Activated CD8-positive, alpha-beta memory T cell treated with anti-CD3 and anti-CD28 coated beads, Interleukin-2, amount 50 U/mL, for 4 hours (primary cell): ENCODE measurements at places on chromosomes 13 and 19.

DNA sequence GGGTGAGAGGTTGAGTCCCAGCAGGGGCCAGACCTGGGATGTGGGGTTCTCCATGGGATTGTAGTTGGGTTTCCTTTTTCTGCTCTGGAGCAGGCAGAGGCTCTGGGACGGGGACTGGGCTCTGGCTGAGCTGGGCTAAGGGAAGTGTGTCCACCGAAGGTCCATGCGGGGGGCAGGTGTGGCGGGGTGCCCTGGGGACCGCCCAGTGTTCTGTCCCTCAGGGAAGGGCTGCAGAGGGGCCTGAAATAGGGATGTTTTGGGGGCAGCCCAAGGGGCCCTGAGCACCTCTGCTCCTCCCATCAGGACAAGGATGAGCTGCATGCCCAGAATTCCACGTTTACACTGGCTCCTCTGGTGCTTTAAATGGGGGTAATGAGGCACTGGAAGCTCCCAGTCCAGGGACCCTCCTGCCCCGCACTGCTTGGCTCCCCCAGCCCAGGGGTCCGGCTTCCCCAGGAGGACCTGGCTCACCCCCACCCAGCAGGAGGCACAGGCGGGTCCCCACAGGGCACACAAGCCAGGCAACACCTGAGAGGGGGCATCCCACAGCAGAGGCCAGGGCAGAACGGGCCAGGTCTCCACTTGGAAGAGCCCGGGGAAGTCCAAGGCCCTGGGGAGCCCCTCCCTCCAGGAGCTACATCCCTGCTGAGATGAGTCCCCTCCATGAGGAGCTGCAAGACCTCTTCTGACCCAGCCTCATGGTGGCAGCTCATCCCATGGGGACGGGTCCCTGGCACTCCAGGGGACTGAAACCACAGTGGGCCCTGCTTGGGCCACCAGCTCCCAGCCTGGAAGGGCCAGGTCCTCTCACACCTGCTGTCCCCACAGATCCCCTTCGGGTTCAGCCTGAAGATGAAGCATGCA is 14.7 kb upstream of the ZNF14 start:
- no peak for DNase-seq

DNA sequence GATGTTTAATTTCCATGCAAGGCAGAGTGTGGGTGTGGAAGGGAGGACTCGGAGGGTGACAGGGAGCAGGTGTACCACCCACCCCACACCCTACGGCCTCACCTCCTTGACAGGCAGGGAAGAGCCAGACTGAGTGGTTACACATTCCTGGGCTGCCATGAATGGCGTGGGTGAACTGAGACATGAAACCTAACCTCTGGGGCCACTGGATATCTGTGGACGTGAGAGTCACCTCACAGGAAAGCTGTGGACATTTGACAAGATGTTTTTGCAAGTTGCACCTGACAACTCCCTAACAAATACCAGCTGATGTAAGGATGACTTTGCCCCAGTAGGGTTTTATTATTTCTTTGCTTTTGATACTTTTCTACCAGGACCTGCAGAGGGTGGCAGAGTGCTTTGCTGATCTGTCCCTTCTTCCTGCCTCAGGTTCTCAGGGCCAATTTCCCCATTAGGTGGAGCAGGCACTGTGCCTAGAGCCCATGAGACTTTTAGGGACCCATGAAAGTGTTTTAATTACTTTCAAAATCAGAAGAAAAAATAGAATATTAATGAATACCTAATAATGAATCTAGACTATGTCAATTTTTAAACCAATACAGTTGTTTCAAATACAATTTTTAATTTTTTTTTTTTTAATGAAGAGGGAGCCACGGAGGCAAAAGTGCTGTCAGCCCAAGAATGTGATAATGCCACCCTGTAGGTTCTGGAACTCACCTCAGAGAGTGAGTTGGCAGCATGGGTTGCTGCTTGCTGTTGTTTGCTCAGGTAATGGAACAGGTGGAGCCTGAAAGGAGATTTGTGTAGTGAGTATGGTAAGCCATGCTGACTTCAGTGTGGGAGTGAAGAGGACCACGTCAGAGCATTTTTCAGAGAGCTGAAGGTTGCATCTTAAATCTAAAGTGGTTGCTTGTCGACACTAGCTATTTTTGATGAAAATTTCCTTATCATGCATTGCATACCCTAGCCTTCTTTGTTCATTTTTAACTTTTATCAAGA is 58.0 kb upstream of the CYSLTR2 start:
- peak; percentile 42 for DNase-seq

- DNase-seq: peak; percentile 32
These were observed 3.3 kb upstream of the PEX11G start for GRCh38 chr19:7492142-7492541.

GRCh38 chr13:43985422-43986072 is 105.8 kb downstream of the LACC1 start:
- no peak for DNase-seq

DNA sequence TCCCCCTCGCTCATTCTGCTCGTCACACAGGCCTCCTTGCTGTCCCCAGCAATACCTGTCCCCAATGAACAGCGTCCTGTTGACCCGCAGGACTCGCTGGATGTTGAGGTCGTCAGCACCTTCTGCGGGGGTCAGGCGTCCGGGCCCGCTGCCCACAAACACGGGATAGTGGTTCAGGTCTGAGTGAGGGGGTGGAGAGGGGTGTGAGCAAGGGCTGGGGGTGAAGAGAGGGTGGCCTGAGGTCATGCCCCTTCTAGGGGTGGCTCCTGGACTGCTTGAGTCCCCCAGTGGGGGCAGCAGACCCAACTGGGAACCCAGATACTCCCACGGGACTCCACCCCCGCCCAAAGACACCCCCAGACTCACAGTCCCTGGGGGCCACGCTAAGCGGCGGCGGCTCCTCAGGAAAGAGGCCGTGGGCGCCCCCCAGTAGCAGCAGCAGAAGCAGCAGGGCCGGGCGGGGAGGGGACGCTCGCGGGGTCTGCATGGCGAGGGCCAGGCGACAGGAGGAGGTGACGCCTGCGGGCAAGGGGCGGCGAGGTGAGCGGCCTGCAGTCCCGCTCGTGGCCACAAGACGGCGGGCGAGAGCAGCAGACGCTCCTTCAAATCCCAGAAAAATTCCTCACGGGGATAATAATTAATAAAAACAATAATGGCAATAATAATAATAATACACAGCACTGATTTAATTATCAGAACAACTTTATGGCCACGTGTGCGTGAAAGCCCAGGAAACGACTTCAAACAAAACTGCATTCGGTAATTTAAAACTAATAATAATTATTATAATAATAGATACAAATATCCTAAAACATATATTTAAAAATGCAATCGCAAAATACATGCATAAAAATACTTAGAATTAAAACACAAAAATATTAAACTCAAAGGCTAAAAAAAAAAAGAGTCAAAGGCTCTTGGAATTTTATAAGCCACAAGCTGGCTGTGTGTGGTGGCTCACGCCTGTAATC is 1.2 kb downstream of the SEMA6B start:
- peak; percentile 35 for DNase-seq

DNA sequence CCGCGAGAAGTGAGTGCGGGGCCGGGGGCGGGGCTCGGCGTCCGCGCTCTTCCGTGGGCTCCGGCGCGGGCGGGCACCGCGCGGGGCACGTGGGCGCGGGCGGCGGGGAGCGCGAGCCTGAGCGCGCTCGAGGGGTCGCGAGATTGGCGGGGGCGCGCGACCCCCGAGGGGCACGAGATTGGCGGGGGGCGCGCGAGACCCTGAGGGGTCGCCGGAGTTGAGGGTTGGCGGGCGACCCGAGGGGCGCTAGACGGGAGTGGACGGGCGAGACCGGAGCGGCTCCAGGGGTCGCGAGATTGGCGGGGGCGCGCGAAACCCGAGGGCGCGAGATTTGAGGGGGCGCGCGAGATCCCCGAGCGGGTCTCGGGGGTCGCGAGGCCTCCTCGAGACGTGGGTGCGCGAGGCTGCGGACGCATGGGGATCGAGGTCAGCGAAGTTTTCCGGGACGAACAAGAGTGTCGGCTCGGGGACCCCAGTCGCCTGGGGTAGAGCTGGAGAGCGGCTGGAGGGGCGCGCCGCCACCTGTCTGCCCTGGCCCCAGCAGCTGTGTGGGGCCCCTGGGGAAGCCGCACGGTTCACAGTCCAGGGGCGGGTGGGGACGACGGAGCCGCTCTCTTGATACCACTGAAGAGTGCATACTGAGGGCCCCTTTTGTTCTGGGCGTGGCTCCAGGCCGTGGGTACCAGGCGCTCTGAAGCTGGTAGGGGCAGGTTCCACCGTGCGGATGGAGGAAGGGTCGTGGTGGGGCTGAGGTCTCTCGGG is 682 bp downstream of the SSBP4 start:
- DNase-seq: peak; percentile 45

DNA sequence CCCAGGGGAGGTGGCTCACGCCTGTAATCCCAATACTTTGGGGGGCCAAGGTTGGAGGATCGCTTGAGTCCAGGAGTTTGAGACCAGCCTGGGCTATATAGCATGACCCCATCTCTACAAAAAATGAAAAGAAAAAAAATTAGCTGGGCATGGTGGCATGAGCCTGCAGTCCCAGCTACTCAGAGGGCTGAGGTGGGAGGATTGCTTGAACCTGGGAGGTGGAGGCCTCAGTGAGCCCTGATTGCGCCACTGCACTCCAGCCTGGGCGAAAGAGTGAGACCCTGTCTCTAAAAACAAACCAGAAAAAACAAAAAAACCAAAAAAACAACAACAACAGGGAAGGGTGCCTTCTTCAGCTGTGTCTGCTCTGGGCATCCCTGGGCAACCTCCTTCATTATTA is 499 bp upstream of the MYO1F start:
- DNase-seq: no peak

DNA sequence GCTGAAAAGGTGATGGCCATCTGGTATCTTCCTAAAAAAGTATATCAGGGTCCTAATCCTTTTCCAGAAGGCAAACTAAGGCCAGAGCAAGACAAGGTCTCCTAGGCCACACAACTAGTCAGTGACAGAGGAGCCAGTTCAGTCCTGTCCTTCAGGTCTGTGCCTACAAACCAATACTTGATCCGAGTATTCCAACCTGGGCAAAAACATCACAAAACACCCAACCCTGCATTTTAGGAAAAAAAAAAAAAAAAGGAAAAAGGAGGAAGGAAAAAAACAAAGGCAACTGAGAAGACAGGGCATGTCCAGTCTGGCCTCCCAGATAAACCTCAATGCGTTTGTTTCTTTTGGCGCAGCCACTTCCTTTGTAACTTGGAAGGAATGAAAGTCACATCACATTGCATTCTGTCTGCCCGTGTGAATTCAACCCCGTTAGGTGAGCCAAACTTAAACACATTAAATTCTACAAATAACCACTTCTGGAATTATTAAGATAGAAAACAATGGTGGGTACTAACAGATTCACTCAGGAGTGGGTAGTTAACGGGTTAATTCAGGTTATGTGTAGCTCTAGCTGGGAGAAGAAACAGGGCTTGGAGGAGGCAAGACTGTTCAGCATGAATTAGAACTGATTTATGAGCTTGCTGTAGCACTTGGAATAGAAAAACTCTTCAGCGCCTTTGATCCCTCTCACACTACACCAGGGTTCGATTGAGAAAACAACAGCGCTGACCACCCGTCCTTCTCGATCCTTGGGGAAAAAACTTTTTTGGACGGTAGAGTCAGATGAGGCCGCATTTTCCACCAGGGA is 43.0 kb upstream of the HNRNPA1L2 start:
- no peak for DNase-seq

DNA sequence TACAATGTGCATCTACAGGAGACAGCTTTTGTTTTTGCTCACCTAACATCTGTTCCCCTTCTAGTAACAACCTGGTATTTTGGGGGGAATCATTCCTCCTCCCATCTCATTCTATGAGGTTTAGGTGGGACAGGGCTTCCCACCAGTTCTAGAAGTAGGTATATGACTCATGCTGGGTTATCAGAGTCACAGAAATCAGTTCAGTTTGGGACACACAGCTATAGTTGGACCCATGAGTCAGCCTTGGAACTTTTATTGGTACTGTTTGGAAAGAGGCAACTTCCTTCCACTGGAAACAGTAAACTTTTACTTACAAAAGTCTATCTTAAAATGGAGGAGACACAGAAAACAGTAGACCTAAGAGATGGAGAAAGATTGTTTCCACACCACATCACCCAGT is 185.5 kb downstream of the DNAJC3 start:
- DNase-seq: no peak
